ENCODE measurements at places on chromosomes 5 and 9.

GRCh38 chr5:77852514-77853352 is 76.6 kb upstream of the TBCA start:
- peak; percentile 20 for DNase-seq

DNA sequence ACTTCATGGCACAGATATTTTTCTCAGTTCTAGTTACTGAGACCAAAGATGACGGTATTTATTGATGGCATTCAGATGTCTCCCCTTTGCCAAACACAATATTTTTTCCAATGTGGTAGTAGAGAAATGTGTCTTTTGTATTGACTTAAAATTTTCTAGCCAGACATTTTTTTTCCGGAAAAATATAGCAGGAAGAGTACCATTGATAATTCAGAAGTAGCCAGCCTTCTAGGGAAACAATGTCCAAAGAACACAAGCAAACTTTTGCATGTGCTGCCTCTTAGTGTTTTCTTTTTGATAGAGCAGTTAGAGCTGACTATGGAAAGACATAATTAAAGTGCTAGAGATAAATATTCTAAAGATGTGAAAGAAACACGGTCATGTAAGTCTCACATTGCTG is 231.4 kb downstream of the MARCHF11 start:
- DNase-seq, result no peak

DNA sequence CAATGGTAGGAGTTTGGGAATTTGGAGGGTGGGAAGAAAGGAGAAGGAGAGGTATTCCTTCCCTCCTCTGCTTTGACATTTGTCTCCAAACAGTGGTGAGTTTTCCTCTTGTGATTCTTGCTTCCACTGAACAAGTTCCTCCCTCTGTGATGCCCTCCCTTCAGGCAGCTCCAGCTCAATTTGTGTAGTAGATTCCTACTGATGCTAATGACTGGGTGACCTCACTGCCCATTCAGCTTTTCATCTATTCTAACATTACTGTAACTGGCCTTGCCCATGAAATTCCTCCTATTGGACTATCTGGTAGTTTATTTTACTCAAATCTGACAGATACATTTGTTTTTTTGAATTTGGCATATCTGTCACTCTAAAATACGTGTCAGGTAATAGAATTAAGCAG is 121.4 kb downstream of the NFIB start:
- DNase-seq, result no peak

GRCh38 chr9:86632537-86632936 is 278.3 kb upstream of the TUT7 start:
- no peak for DNase-seq

- no peak for DNase-seq
Measured at GRCh38 chr9:20447291-20447690, 175.0 kb downstream of the MLLT3 start.

DNA sequence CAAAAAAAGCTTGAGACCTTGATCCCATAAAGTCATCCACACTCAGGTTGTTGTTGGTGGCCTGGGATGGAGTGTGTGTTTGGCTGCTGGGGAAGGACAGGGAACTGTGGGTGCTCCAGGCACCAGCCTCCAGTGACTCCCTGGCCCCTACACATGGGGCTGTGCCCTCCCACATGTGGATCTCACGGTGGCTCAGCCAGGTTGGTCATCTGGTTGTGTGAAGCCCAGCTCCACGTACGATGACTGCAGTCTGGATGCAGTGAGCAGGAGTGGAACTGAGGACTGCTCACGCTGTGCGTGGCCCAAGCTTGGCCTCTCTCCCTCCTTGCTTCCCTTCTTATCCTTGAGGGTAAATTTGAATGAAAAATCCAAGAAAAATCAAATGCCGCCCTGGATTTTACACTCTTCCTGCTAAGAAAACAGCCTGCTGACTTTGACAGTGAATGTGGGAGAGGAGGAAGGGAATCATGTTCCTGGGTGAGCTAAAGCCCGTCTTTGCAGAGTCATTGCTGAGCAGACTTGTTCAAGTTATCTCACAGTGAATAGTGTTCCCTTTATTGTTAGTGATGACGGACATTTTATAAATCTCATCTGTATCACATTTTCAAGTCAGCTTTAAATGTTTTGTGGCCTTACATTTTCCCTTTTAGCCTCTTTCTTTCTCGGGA is 65.1 kb upstream of the CACNA1B start:
- DNase-seq, result no peak

DNA sequence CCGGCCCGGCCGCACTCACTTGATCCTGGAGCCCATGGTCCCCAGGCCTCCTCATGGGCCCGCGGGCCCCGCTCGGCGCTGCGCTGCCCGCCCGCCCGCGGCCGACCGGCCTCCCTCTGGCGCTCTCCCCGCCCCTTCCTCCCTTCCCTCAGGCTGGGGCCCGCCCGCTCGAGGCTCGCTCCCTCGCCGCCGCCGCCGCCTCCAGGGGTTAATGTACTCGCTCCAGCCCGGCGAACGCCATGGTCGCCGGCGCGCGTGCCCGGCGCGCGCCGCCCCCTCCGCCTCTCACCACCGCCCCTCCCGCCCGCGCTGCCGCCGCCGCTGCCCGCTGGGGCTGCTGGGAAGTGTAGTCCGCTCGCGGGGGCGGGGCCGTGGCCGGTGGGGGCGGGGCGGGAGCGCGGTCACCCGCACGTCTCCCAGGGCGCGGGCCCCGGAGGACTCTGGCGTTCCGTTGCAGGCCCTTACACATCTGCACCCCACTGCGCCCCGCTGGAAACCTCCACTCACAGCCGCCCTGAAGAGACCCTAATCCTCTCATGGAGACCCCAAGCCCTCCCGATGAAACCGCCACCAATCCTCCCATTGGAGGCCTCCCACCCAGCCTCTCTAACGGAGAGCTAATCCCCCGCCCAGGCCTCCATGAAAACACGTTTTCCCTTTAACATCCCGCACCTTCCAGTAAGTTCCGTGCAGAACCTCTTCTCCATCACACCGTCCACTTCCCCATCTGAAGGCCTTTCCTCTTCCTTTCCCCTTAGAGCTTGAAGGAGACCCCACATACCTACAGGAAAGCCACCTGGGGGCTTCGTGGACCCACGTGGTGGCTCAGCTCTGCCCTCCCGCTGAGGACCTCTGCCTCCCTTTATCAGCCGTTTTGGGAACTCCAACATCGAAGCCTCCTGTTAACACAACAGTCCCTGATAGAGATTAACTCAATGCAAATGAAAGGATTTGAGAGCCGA is at the start of gene DENND1A:
TSS of gene DENND1A (minus strand) at position 257 of the 962 bp plus-strand sequence. CDS start at position 36, 221 bp downstream.
- peak; percentile 94 for DNase-seq

DNA sequence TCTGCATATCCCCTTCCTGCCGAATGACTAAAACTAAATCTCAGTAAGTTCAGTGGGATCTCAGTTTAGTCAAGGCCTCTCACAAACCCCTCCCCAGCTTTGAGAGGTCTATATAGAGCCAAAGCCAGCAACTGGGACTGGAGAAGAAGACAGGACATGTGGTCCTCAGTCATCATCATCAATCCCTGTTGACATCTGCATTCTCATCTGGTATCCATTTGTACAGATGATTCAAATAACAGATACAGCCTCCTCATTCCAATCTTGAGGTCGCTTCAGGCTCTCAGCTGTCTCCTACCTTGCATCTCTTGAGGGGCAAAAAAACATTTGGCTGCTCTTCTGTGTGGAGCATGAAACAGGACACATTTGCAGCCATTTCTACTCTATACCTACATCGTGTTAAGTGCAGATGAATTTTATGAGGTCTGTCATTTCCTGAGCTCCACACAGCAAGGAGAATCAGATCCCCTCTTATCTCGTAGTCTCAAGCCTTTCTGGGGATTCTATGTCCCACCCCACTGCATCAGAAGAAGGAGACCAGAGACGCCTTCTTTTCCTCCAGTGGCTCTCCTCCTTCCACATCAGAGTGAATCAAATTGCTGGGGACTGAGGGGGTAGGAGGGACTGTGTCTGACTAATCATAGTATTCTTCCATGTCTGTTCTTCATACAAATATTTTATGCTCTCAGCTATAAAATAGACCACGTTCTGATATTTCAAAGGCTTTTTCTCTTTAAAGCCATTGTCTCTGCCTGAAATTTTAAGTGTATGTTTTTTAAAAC is 4.7 kb upstream of the RECK start:
- no peak for DNase-seq

DNA sequence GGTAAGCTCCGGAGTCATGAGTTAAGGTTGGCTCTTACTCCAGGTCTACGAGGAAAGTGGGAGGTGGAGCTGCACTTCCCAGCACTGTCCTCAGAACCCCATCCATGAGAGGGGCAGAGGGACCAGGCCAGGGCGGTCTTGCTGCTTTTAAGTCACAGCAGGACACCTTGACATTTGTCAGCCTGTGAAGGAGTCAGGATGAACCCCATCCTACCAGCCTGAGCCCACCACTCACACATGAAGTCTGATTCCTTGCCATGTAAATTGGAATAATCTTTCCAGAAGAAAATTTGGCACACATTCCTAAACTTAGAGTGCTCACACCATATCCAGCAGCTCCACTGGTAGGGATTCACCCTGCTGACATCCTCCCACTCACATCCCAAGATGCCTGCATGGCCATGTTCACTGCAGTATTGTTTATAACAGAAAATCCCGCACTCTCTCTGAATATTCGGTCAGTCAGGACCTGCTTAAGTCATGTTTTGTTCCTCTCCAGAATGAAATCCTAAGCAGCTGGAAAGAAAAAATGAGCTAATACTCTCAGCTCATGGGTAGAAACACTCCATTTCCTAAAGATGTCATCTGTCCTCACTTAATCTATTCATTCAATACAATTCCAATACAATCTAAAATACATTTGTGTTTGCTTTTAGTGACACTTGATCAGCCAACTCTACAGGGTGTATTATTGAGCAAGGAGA is 79.3 kb upstream of the COL5A1 start:
- no peak for DNase-seq

- no peak for DNase-seq
Measured at GRCh38 chr9:69155341-69156030, 18.6 kb upstream of the TJP2 start.

- no peak for DNase-seq
Measured at GRCh38 chr9:126852086-126852688, 8.3 kb upstream of the ZBTB34 start.

GRCh38 chr5:124456249-124456648 is 290.2 kb downstream of the ZNF608 start:
- DNase-seq, result no peak

GRCh38 chr9:121222524-121223171 is 21.0 kb upstream of the RAB14 start:
- no peak for DNase-seq

DNA sequence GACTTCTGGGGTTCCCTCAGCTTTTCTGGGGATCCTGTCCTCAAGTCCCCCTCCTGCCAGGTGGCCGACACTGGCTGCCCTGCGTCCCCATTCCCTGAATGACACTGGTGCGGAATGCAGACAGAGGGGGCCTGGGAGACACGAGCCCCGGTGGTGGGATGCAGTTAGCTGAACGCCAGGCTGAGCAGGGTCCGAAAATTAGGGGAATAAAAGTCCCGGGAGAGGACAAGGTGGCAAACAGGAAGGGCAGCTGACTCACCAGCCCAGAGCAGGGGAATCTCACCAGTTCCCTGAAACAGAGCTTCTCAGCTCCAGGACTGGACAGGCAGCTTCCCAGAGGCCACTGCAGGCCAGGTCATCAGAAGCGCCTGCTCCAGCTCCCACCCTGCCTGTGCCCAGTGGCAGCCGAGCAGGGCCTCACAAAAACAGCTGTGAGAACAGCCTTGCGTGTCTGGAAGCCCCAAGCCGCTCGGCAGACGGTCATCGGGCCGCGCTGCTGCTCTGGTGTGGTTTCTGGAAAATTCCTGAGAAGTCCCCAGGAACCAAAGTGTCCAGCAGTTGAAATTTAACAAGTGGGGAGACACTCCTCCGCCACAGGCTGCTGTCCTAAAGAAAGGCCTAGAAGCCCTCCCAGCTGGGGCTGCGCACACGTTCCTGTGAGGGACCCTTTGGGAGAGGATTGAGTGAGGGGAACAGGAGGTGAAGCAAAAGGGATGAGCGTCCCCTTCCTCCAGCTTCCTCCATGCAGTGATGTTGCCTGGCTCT is 47.6 kb upstream of the EXOC3 start:
- DNase-seq, result peak; percentile 28

GRCh38 chr5:173003360-173003759 is 19.8 kb downstream of the ATP6V0E1 start:
- no peak for DNase-seq

- DNase-seq, result peak; percentile 38
Measured at GRCh38 chr5:127820910-127821553, 117.8 kb downstream of the CCDC192 start.

GRCh38 chr9:126367139-126367538 is 40.5 kb downstream of the MVB12B start:
- DNase-seq, result peak; percentile 55

- DNase-seq, result no peak
Measured at GRCh38 chr5:136001466-136001981, 27.3 kb upstream of the TGFBI start.

DNA sequence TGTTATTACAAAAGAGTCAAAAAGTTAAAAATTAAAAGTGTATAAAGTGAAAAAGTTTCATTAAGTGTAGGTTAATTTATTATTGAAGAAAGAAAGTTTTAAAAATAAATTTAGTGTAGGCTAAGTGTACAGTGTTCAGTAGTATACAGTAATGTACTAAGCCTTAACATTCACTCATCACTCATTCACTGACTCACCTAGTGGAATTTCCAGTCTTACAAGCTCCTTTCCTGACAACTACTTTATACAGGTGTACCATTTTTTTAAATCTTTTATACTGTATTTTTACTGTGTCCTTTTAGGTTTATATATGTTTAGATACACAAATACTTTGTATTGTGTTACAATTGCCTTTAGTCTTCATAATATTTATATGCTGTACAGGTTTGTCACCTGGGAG is 530.2 kb upstream of the FAM174A start:
- DNase-seq, result no peak

GRCh38 chr5:36724467-36725332 is 118.3 kb downstream of the SLC1A3 start:
- DNase-seq, result peak; percentile 73

Data from mucosa of descending colon (tissue), 3 donors.